ENCODE measurements at places on chromosomes 11 and 22.

DNA sequence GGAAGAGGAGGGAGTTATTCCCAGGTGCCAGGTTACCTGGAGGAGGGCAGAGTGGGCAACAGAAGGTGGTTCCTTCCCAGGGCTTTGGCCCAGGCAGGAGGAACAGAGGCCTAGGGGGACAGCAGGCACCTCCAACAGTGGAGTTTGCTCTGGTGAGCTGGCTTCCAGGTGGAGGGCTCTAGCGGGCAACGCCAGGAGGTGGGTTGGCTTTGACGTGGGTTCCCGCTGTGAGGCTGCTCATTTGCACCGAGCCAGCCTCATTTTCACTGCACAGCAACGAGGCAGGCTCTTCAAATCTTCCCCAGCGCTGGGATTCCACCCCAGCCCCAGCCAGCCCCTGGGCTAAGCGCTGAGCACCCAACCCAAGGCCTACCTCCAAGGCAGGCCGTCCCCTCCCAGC is 8.1 kb downstream of the IGSF9B start:
- DNase-seq, result no peak

DNA sequence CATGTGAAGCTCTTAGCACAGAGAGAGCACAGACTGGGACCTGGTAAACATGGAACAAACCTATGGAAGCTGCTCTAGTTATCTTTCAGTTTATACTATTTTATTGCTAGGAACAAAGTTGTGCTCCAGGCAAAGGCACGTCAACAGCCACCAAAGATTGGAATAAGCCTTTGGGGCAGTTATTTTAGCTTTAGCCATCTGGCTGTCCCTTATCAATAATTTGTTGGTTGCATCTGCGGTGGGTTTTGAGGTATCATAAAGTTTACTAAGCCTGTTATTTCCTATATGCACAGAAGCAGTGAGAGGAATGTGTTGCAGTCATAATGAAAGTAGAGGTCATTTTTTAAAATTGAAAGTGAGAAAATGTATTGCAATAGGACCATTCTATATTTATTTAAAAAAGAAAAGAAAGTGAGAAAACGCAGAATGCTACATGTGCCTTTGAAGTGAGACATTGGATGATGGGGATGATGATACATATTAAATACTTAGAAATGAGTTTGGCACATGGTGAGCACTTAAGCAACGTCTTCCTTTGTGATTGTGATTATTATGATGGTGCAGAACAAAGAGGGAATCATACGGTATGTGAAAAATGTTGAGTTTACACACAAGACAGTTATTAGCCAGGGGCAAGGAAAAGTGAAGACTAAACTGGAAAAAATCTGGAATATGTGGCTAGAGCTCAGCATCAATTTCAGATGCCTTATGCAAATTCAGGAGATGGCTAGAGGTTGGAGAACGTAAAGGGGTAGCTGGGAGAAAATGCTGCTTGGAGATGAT is 58.3 kb downstream of the PRR5L start:
- no peak for DNase-seq

- DNase-seq, result no peak
These were observed 17.0 kb upstream of the OMP start for GRCh38 chr11:77085652-77086051.

DNA sequence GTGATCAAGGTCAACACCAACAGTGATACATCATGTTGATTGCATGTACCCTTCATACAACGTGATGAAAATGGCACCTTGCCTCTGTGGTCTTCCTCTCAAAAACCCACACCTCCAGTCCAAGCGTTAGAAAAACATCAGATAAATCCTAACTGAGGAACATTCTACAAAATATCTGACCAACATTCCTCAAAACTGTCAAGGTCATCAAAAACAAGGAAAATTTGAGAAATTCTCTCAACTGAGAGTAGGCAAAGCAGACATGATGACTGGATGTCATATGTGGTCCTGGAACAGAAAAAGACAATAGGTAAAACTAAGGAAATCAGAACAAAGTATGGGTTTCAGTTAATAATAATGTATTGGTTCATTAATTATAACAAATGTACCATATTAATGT is 64.0 kb upstream of the POU2AF1 start:
- DNase-seq, result no peak

DNA sequence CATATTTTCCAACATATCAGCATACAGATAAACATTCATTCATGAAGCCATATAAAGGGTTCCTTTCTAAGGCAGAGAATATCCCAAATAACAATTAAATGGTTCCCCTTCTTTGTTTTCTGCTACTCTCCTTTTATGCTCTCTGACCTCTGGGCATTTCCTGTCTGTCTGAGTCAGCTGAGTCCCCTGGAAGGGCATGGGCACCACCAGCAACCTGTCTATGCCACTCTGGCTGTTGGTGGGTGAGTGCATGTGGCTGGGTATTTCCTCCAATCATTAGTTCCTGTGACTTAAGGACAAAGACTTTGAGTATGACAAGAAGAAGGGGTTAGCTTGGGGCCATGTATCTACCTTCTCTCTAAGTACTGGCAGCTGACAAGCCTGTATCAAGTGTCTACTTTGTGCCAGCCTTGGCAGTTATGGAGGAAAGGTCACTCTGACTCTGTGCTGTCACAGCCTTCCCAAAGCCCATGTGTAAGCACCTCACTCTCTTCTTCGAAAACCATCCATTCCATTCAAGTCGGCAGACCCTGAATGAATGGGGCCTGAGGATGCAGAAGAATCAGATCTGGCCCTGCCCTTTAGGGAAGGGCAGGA is 86.3 kb upstream of the PHOX2A start:
- no peak for DNase-seq

DNA sequence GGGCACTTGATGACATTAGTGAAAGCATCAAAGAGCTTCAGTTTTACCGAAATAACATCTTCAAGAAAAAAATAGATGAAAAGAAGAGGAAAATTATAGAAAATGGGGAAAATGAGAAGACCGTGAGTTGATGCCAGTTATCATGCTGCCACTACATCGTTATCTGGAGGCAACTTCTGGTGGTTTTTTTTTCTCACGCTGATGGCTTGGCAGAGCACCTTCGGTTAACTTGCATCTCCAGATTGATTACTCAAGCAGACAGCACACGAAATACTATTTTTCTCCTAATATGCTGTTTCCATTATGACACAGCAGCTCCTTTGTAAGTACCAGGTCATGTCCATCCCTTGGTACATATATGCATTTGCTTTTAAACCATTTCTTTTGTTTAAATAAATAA is 10.6 kb downstream of the REXO2 start:
- DNase-seq, result no peak

GRCh38 chr11:68270196-68271022 is 1.4 kb downstream of the C11orf24 start:
- DNase-seq, result no peak

- no peak for DNase-seq
These were observed 59.6 kb downstream of the ZNRF3 start for GRCh38 chr22:28942801-28943500.

DNA sequence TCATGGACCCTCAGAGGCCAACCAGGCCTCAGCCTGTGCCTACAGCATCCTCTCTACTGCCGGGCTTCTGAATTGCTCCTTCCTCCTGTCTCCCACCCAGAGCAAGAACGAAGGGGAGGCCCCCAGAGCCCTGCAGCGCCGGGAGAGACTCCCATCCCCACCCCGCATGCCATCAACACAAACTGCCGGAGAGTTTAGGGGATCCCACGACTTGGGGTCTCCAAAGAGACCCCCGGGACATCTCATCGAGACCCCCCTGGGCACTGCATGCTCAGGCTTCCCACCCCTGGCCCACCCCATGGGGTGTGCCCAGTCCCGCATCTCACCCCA is 8.3 kb upstream of the CD81 start:
- DNase-seq, result no peak

DNA sequence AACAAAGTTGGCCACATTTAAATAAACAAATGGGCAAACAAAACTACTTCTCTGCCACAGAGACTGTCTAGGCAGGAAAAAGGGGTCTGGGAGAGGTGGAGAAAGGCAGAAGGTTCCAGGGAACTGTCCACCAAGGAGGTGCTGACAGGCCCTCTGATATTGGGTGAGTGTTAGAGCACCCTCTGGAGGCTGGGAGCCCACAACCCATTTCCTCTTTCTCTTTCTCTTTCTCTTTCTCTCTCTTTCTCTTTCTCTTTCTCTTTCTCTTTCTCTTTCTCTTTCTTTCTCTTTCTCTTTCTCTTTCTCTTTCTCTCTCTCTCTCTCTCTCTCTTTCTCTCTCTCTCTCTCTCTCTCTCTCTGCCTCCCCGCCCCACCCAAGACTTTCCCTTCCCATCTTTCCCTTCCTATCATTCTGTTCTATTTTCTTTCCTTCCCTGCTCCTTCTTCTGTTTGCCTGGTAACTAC is 912.8 kb downstream of the DLG2 start:
- DNase-seq, result peak; percentile 6

- no peak for DNase-seq
These were observed 1.8 kb downstream of the OPCML start for GRCh38 chr11:133530501-133530835.

GRCh38 chr11:86066033-86066432 is 2.9 kb downstream of the PICALM start:
- DNase-seq, result no peak

- no peak for DNase-seq
These were observed 41.4 kb downstream of the MCHR1 start for GRCh38 chr22:40720538-40721256.

- DNase-seq, result peak; percentile 47
These were observed 6.3 kb downstream of the CEND1 start for GRCh38 chr11:783581-784015.

DNA sequence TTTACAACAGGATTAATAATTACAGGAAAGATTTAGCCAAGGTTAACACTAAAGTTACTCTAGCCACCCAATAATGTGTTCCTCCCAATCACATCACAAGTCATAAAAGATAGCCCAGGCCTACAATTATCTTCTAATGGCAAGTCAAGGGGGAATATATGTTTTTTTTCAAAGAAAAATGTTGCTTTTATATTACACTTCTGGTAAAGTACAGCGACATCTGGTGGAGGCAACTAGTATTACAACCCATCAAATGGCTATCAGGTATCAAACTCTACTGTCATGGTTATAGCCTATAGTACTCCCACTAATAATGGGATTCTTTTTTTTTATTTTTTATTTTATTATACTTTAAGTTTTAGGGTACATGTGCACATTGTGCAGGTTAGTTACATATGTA is 71.8 kb downstream of the XRRA1 start:
- no peak for DNase-seq

GRCh38 chr11:133945087-133945974 is 11.4 kb downstream of the IGSF9B start:
- peak; percentile 80 for DNase-seq

- no peak for DNase-seq
These were observed 53.5 kb upstream of the LMO1 start for GRCh38 chr11:8317159-8317558.

GRCh38 chr22:49897015-49897684 is 21.1 kb downstream of the ALG12 start:
- no peak for DNase-seq

DNA sequence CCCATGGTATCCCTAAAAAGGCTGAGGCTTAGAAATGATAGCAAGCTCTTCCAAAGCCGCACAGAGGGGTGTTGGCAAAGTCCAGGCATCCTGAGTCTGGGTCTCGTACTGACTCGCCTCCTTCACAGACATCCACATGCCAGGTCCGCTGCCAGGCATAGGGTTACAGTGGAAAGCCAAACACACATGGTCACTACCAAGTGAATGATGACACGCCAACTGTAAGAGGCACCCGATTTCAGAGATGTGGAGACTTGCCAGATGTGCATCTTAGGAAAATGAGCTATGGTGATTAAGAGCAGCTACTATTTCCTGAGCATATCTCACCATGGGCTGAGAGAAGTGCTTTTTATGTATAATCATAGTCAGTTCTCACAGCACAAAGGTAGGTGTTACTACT is 314.9 kb downstream of the MIAT start:
- no peak for DNase-seq

- no peak for DNase-seq
These were observed 92.8 kb downstream of the DDX10 start for GRCh38 chr11:108757630-108758029.

GRCh38 chr11:72157131-72157530 is 21.6 kb downstream of the FOLR3 start:
- DNase-seq, result no peak

- peak; percentile 1 for DNase-seq
These were observed 1068.8 kb downstream of the DLG2 start for GRCh38 chr11:84558085-84558905.

- DNase-seq, result peak; percentile 53
These were observed 695 bp downstream of the PEX26 start for GRCh38 chr22:18078329-18079041.

DNA sequence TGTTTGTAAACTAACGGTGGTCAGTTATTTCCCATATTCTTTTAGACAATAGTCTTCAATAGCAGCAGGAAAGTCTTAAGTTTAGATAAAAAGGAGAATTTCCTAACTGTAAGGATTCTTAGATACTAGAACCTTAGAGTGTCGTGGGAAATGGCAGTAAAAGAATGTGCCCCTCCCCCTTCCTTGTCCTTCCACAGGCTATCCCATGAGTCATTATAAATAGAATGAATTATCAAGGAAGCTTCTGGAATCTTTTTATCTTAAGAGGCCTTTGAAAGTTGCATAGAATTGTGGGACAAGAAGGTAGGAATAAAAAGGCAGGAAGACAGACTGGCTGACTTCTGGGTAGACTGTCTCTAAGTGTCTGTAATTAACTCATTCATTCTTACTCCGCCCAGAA is 165.2 kb upstream of the TBCEL start:
- DNase-seq, result no peak

- DNase-seq, result no peak
These were observed 923.3 kb downstream of the KCNA4 start for GRCh38 chr11:29093416-29094120.

GRCh38 chr11:118602331-118602730 is 5.1 kb upstream of the PHLDB1 start:
- no peak for DNase-seq

GRCh38 chr22:37854946-37855345 is 5.7 kb downstream of the EIF3L start:
- DNase-seq, result no peak

- no peak for DNase-seq
These were observed 69.9 kb upstream of the SHANK2 start for GRCh38 chr11:71322192-71322735.

GRCh38 chr22:27531782-27532530 is 269.6 kb downstream of the MN1 start:
- no peak for DNase-seq

- DNase-seq, result no peak
These were observed 24.5 kb upstream of the MMP7 start for GRCh38 chr11:102555091-102555490.

DNA sequence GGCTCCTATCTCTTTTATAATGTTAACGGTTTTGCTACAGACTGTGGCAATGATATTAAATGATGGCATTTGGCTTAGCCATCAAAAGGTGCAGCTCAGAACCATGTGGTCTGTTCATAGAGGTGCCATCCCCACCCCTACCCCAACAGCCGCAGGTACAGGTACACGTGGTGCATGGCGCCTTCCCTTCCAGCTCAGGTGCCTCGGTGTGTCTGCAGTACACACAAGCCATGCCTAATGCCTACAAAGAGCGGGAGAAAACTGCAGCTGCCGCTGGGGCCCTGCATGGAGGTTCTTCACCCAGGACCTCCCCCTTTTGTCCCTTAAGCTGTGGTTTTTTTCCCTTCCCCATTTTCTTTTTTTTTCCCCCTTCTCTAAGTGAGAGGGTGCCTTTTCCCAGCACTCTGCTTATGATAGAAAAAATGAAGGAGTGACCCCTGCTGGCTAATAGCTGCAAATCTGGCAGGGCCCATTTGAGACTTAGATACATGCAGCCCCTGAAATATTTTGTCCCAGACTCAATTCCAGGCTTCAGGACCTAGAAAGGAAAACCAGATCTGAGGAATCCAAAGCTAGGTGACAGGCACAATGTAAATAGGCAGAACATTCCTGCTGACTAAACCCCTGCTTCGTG is 6.5 kb downstream of the OR52M1 start:
- no peak for DNase-seq
